PC-9 (cell line): ENCODE measurements at places on chromosomes 5 and 9. TPM values are rescaled to one million over a fixed set of nuclear protein-coding genes. Genes with fewer than 3 reads are reported as not detected.

The PCDHGA4 gene
- total RNA-seq: not detected in 2 replicates

The CCNB1 gene
- 174 and 248 TPM in 2 replicates for total RNA-seq

The ZNF366 gene
- total RNA-seq: 0.17 TPM in 1 of 2 replicates, not detected in the other

The PCDHA1 gene
- total RNA-seq: not detected in 2 replicates

The BICD2 gene
- total RNA-seq: 40.0 and 40.6 TPM in 2 replicates

The DPM2 gene
- total RNA-seq: 65.5 and 79.4 TPM in 2 replicates

The INSL6 gene
- total RNA-seq: not detected in 2 replicates

The SEMA6A gene
- not detected in 2 replicates for total RNA-seq

The IL31RA gene
- 2.0 TPM in 2 replicates for total RNA-seq

The SUB1 gene
- 314 and 328 TPM in 2 replicates for total RNA-seq

The NCS1 gene
- total RNA-seq: 53.0 and 59.2 TPM in 2 replicates

The ACOT12 gene
- total RNA-seq: not detected in 2 replicates

The LOX gene
- total RNA-seq: 2.8 and 3.2 TPM in 2 replicates

DNA sequence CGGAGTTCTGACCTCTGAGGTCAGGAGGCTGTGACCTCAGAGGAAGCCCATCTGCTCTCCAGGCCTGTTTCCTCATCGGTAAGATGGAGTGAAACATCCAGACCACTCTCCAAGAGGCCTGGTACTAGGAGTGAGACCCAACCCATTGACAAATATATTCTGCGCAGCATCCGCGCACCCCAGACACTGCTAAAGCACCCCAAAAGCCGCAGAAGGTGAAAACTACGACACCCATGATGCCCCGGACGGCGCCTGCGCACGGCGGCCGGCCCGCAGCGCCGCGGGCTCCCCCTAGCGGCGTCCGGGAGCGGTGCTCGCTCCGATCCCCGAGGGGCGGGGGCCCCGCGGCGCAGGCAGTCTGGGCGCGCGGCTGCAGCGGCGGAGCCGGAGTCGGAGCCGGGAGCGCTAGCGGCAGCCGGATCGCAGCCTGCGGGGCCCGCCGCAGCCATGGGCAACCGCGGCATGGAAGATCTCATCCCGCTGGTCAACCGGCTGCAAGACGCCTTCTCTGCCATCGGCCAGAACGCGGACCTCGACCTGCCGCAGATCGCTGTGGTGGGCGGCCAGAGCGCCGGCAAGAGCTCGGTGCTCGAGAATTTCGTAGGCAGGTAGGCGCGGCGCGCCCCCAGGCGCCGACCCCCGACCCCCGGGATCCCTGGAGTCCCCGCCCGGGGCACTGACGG is at the start of gene DNM1:
DNM1 (plus strand) TSS at position 356 of the 683 bp plus-strand sequence; CDS start at position 448, 92 bp downstream.
- peak; percentile 77 for DNase-seq

- no peak for DNase-seq
These were observed 72.5 kb downstream of the ACER2 start for GRCh38 chr9:19481121-19481870.

- no peak for DNase-seq
These were observed 7.9 kb upstream of the INSYN2B start for GRCh38 chr5:169988206-169988605.

GRCh38 chr9:121650217-121651007 is 1.0 kb upstream of the DAB2IP start:
- peak; percentile 51 for DNase-seq

DNA sequence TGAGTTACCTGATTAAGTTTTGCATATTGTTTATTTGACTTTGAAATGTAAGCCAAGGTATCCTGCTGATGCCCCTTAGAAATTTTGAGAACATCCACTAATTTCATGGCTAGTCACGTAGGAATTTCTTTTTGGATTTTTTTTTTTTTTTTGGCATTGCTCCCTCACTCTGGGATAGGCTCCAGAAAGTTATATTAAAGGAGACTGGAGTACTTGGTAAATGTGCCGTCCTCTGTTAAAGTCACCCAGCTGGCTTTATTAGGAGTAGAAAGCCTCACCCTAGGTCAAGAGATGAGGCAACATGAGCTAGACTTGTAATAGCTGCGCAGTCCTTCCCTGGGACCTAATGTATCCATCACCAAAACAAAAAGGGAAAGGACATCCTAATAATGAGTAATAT is 3.1 kb downstream of the KCTD16 start:
- DNase-seq: no peak

- DNase-seq: no peak
These were observed 374.4 kb upstream of the CCNH start for GRCh38 chr5:87787086-87787485.

- DNase-seq: no peak
These were observed 1359.4 kb downstream of the EFNA5 start for GRCh38 chr5:106311230-106311915.

- no peak for DNase-seq
These were observed 309.1 kb downstream of the ADAMTS6 start for GRCh38 chr5:65172486-65173129.

- DNase-seq: peak; percentile 35
These were observed 32.5 kb upstream of the TRIO start for GRCh38 chr5:14110680-14111079.

- no peak for DNase-seq
These were observed 59.4 kb downstream of the EHMT1 start for GRCh38 chr9:137678202-137678601.

GRCh38 chr9:70049236-70049635 is 5.6 kb downstream of the MAMDC2 start:
- peak; percentile 50 for DNase-seq

GRCh38 chr5:66134407-66134861 is 9.7 kb upstream of the SREK1 start:
- DNase-seq: no peak

DNA sequence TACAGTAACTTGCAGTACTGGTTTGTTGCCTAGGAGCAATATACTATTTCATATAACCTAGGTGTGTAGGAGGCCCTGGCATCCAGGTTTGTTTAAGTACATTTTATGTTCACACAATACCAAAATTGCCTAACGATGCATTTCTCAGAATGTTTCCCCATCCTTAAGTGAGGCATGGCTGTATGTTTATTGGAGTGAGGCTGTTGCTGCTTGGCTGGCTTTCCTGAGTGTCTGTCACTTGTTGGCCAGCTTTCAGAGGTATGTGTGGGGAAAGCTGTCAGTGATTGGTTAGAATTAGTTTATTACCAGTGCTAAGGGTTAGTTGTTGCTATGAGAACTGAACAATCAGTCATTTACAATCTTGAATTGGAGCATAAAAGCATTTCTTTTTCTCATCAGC is 154.1 kb upstream of the CDH12 start:
- DNase-seq: no peak
